IPS DF 19.7 (cell line): ENCODE measurements at places on chromosomes 12 and 14.

DNA sequence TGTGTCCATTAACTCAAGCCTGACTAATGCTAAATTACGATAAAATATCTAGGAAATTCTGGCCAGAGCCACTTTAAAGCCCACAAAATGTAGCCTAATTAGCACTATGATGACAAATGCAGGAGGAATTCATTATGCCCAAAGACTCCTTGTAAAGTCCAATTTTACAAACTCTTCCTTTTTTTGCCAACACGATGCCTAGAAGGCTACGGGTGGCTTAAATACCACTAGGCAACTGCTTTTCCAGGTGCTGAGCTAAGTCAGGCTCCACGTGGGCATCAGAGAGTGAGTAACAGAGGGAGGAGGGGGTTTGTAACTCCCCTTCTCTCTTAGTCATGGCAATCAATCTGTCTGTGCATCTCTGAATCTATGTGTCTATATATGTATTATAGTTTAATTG lies 172.4 kb upstream of the NTF3 start:
- no peak for DNase-seq

- peak; percentile 17 for DNase-seq
Observed at GRCh38 chr14:41505491-41505890, 101.2 kb upstream of the LRFN5 start.

- no peak for DNase-seq
Observed at GRCh38 chr12:46965137-46965536, 114.3 kb upstream of the PCED1B start.

DNA sequence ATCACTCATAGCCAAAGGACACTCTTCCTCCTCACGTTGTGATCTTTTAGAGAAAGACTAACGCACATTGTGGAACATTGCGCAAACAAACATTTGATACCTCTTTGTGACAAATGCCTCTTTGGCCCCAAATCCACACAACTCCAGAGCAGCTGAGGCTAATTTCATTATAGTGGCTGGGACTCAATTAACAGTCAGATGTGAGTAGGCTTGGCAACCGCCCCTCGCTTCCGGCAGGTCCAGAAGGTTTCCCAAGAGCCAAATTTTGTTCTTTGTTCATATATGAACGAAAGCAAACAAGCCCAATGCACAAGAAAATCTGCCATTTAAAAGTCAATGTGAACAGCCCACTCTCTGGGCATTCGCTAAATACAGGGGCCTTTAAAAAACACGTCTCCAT lies 273.9 kb downstream of the GLT1D1 start:
- no peak for DNase-seq

DNA sequence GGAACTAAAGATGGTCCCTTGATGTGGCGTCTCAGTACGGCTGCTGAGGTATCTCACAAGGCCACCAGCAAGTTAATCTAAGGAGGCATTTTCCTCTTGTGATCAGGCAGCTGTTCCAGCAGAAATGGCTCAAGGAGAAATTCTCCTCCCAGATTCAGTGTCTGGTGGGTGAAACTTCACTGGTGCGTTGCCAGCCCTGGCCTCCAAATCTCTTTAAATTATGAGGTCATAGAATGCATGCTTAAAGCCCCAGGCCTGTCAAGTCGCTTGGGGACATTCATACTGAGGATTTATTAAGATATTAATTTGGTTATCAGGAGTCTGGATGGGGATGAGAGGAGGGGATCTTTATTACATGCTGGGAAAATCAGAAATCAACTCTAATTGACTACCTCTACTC lies 72.9 kb downstream of the PPP2R5C start:
- no peak for DNase-seq

DNA sequence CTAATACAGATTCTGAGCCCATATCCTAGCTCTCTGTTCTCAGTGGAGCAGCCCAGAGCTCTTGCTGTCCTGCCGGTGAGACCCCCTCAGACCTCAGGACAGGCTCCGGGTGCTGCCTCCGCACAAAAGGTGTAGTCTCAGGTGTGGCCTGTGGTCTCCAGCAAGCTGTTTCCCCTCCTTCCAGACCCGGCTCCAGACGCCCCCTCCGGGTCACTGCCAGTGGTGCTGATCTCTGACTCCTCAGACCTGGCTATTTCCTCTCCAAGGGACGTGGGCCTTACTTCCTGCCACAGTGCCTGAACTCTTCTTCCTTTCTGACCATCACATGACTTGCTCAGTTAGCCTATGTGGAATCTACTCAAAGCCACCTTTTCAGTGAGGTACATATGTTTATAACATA lies 337.5 kb downstream of the GLT1D1 start:
- DNase-seq = no peak

GRCh38 chr12:113778432-113779132 lies 187.5 kb downstream of the RBM19 start:
- DNase-seq = no peak

- no peak for DNase-seq
Observed at GRCh38 chr12:2165021-2165420, 112.2 kb downstream of the CACNA1C start.

- no peak for DNase-seq
Observed at GRCh38 chr14:103545219-103545914, 16.4 kb downstream of the TRMT61A start.

DNA sequence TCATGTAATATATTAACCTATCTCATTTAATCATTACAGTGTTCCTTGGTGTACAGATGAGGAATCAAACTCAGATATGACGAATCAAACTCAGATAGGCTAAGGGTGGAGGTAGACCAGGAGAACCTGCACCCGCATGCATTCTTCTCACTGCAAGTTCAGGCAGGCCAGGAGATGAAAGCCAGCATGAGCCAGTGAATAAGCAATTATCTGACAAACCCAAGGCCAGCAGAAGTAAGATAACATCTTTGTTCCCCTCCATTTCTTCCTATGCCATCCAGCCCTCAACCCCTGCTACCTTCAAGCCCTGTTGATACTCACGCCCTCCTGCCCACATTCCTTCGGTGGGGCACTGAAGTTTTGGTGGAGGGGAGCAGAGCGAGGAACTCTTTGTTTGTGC lies 152.2 kb downstream of the ETV6 start:
- no peak for DNase-seq

DNA sequence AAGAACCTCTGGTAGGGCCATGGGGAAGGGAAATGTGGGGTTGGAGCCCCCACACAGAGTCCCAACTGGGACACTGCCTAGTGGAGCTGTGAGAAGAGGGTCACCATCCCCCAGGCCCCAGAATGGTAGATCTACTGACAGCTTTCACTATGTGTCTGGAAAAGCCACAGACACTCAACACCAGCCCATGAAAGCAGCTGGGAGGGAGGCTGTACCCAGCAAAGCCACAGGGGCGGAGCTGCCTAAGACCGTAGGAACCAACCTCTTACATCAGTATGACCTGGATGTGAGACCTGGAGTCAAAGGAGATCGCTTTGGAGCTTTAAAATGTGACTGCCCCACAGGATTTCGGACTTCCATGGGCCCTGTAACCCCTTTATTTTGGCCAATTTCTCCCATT lies 97.8 kb downstream of the HMGA2 start:
- DNase-seq = no peak

GRCh38 chr12:18224745-18225144 lies 36.6 kb upstream of the PIK3C2G start:
- DNase-seq = peak; percentile 3

DNA sequence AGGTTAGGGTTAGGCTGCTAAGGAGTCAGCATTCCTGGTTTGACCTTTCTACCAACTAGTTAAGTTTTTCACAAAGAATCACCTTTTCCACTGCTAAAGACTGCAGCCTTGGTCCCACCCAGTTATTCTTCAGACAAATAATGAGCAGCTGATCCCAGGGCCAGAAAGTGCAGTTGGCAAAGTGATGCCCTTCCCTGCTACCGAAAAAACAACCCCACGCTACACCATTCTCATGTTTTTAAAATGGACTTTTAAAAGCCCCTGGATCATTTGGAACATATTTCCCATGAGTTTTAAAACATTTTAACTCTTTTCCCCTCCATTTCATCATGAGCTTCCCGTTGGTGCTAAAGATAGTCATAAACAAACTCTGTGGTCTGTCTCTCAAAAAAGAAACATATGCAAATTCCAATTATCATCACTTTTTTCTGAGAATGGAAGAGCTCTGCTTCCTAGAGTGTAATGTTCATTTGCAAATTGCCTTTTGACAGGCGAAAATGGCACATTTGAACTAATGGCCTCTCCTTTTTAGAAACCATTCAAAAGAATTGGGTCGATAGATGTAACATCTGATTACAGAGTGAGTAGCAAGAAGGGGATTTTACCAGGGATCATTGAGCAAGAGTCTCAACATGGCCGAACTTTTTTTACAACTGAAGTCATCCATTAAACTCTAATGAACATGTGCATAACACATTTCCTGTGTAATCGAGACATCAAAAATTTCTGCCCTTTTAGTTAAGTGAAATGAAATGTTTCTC lies 129.3 kb upstream of the RAP1B start:
- no peak for DNase-seq
